ENCODE measurements at places on chromosomes 1 and 21.
A peak's percentile ranks its signal among the peaks of the same experiment; 100 is the strongest.

GRCh38 chr1:170032531-170033280 is 41.8 kb downstream of the KIFAP3 start:
- DNase-seq, result no peak

- DNase-seq, result peak; percentile 20
Measured at GRCh38 chr1:112981426-112981825, 25.4 kb upstream of the SLC16A1 start.

DNA sequence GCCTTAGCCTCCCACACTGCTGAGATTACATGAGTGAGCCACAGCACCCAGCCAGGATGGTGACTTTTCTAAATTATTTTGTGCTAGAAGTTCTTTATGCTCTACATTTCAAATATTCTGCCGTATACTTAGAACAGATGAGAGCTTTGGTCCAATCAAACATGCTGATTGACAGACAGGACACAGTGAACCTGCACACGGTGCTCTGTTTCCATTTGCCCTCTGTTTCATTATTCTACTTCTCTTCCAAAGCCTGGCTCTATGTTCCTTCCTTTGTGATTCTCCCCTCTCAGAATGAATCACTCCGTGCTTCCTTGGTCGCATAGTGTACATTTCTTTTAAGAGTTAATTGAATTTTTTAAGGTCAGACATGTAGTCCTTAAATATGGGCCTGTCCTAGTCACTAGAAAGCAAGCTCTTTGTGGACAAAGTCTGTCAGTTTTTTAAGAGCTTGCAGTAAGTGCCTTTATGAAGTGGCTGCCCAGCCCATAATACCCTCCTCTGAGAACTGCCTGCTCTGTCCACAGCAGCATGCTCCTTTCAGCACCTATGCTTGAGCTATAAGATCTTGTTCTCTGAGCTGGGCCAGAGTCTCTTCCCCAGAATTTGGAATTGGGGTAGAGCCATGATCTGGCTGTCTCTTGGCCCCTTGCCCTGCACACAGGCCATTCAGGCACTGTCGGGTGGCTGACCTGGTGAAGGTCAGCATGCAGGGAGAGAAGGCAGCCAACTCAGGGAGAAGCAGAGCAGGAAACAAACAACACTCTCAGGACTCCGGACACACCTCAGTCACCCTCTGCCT is 66.8 kb upstream of the SLC44A3 start:
- DNase-seq, result no peak

GRCh38 chr1:229024528-229025130 is 246.3 kb upstream of the RAB4A start:
- peak; percentile 48 for DNase-seq

DNA sequence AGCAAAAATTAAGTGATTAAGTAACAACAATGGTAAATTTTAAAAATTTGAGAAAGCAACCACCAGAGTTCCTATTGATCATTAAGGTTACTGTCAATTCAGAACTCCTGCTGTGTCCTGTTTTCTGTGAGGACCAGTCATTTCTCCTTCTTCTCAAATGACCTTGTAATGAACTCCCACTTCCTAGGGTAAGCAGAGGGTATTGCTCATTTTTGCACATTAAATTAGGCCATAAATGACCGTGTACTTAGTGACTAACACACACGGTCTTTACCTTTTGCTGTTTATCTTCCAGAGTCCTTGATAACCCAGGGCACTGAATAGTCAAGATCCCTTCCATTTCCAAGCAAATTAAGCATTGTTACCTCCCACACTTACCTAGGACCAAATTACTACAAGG is 227.5 kb upstream of the LYPLAL1 start:
- no peak for DNase-seq

DNA sequence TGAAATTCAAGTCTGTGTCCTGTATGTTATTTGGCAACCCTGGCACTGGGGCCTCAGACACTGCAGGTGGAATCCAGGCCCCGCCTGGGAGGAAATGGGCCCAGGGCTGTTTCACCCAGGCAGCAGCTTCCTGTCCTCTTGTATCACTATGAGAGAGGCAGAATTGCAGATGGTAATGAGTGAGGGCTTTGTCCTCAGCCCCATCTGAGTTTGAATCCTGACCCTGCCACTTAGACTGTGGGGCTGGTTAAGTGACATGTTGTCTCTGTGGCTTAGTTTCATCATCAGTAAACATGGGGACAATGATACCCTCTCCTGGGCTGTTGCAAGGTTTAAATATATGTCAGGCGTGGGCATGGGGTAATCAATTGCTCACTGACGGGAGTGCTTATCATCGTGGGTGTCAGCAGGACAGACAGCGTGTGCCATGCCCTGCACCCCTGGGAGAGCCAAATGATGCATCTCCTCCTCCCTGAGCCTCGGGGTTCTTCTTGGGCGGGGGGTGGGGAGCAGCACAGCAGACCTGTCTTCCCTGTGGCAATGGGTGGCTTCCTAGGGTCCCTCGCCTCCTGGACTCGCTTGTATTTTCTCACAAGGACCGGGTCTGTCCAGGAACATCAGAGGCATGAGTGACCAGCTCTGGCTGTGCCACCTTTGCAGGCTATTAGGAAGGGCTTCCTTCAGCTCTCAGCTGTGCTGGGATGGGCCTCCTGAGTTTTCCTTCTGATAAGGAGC is 42.1 kb downstream of the ARHGEF10L start:
- peak; percentile 16 for DNase-seq

- DNase-seq, result no peak
Measured at GRCh38 chr1:218366322-218367052, 21.4 kb downstream of the TGFB2 start.

DNA sequence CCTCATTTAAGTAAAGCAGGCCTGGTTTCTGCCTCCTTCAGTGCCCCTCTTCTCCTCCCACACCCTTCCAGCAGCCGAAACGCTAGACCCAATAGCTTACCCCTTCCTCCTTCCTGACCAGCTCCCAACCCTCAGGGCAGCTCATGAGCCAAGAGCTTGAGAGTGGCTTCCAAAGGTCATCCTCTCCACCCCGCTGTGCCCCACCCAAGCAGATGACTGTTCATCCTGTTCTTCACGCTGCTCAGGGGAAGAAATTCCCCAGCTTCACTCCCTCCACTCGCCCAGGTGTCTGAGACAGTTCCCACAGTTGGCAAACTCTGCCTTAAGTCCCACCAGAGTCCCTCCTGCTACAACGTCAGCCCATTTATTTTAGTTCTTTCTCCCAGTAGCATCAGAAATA is 23.4 kb downstream of the ARHGEF19 start:
- no peak for DNase-seq

DNA sequence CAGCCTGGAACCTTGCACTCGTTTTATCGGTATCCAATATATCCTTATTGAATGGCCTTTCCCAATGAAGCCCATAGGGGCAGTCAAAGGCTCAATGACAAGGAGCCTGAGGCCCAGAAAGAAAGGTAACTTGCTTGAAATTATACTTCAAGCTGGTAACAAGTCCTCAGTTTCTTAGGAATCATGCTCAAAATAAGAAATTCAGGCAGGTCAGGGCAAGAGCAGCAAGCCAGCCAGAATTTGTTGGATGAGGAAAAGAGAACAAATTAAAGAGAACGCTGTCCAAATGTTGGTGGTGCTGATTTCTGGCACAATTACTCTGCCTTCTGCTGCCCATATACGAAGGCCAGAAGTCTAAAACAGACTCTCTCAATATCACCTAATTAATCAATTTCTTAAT is 77.6 kb downstream of the DDX20 start:
- peak; percentile 20 for DNase-seq

DNA sequence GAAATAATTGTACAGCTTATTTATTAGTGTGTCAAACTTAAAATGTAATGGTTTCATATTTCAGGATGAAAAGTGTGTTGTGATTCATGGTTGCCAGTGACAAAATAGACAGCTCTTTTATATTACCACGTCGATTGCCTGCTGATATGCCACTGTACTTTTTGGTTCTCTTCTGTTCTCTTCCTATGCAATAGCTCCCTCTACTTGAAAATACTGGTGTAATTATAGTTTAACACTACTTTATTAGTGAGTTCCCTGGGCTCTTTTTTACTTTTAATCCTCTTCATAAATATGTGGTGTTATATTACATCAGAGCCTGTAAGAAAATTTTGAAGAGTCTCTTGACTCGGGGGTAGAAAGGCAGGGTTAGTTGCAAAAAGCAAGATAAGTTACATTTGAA is 111.3 kb downstream of the PATJ start:
- DNase-seq, result peak; percentile 62

- peak; percentile 76 for DNase-seq
Measured at GRCh38 chr1:94602316-94602715, 60.8 kb upstream of the F3 start.

DNA sequence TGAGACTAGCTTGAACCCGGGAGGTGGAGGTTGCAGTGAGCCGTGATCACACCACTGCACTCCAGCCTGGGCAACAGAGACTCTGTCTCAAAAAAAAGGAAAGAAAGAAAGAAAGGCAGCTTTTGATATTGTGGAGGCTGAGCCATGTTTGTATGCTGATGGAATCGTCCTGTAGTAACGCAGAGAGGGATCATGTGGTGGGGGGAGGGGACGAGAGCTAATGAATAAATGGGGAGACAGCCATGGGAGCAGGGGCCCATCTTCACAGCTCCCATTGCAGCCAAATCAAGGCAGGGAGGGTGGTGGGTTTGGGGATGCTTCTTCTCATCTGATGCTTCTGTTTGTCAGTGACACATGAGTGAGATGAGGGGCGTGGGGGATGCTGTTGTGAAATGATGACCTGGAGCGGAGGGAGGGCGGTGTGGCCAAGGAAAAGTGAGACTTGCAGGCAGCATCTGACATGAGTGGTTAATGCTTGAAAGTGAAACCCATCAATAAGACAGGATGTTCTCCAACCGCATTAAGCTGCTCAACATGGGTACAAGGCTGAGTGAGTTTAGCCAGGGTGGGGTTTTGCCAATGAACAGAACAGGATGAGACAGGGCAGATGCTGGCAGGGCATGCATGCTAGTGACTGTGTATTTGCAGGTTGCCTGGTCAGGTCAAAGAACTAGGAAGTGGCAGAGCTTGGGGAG is 16.7 kb downstream of the SPATA21 start:
- DNase-seq, result no peak

GRCh38 chr1:119565131-119565772 is 58.2 kb downstream of the HSD3B1 start:
- peak; percentile 36 for DNase-seq

- DNase-seq, result peak; percentile 5
Measured at GRCh38 chr1:168803806-168804510, 75.0 kb upstream of the DPT start.

DNA sequence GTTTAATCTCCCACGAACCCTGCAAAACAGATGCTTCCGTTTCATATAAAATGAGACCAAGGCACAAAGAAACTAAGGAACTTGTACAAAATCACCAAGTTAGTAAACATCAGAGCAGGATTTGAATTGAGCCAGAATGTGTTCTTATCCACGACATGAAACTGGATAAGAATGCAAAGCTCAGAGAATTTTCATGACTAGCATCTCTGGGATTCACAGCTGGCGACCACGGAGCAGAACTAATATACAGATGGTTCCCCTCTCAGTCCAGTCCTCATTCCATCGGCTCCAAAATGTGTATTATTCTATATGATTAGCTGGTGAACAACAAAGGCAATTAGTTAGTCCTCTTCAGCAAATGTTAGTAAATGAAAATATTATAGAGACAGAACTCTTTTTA is 72.3 kb upstream of the ERG start:
- no peak for DNase-seq

GRCh38 chr1:152520561-152521090 is 6.3 kb downstream of the CRCT1 start:
- no peak for DNase-seq

DNA sequence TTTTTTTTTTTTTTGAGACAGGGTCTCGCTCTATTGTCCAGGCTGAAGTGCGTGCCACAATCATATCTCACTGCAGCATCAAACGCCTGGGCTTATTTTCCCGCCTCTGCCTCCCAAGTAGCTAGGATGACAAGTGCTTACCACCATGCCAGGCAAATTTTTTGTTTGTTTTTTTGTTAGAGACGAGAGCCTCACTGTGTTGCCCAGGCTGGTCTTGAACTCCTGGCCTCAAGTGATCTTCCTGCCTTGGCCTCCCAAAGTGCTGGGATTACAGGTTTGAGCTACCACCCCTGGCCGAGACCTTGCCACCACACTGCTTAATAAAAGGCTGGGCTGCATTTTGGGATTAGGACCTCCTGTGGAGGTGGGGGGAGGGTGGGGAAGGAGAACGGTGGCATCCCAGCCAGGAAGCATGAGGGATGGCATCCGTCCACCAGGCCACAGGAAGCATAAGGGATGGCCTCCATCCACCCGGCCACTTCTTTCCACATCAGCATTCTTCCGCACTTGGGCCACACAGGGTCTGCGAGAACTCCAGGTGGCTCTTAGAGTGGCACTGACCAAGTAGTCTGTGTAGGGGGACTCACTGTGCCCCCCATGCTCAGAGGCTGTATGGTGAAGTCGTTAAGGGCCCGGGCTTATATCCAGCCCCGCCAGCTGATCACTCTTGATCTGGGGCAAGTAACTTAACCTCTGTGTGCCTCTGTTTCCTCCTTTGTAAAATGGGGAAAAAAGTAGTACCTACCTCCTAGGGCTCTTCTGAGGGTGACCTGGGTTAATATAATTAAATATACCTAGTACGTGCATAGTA is 75.0 kb downstream of the GALNT2 start:
- no peak for DNase-seq

- no peak for DNase-seq
Measured at GRCh38 chr1:160406131-160406968, 6.0 kb downstream of the VANGL2 start.

DNA sequence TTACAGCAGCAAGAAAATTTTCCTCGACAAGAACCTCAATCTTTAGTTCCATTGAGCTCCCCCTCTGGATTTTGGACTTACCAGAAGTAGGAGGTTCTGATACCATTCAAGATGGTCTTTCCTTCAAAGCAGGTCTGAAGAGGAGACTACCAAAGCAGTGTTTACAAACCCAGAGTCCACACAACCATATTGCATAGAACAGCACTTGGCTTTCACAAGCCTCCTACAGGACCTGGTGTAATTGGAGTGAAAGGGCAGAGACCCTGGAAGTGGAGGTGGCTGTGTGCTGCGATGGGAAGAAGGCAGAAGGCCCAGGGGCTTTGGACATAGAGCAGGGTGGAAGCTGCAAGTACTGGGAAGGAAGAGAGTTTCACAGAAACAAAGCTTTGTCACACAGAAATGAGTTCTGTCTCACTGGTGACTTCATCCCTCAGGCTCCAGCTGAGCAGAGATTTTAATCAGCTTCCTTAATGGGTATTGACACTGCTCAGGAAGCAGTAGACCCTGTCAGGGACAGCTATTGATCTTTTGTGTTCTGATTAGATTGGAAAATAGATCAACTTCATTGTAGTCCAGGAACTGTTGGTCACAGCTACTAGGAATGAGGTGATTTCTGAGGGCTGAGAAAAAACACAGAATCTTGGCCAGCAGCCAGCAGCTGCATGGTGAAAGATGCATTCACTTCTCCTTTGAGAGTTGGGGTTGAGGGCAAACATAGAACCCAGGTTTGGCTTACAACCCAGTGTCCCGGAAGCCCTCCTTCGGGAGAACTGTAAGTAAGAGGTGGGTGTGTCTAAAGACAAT is 124.0 kb downstream of the SYT2 start:
- DNase-seq, result peak; percentile 41
